Right ventricle myocardium superior (tissue), 1 donor: ENCODE measurements at places on chromosomes 3 and 15.

GRCh38 chr3:189820365-189820720 lies 189.2 kb downstream of the TP63 start:
- DNase-seq = no peak

- no peak for DNase-seq
Observed at GRCh38 chr3:18010001-18010400, 267.6 kb upstream of the TBC1D5 start.

GRCh38 chr3:75737831-75738493 lies 47.4 kb downstream of the ZNF717 start:
- DNase-seq = no peak

GRCh38 chr3:3172627-3173026 lies 6.9 kb downstream of the CRBN start:
- DNase-seq = no peak

- no peak for DNase-seq
Observed at GRCh38 chr15:52808441-52808840, 18.3 kb upstream of the ONECUT1 start.

- DNase-seq = no peak
Observed at GRCh38 chr3:58230876-58231552, 6.6 kb upstream of the ABHD6 start.

GRCh38 chr3:158217992-158218391 lies 108.1 kb downstream of the RSRC1 start:
- DNase-seq = no peak

- DNase-seq = no peak
Observed at GRCh38 chr3:45689787-45690145, 570 bp downstream of the SACM1L start.

DNA sequence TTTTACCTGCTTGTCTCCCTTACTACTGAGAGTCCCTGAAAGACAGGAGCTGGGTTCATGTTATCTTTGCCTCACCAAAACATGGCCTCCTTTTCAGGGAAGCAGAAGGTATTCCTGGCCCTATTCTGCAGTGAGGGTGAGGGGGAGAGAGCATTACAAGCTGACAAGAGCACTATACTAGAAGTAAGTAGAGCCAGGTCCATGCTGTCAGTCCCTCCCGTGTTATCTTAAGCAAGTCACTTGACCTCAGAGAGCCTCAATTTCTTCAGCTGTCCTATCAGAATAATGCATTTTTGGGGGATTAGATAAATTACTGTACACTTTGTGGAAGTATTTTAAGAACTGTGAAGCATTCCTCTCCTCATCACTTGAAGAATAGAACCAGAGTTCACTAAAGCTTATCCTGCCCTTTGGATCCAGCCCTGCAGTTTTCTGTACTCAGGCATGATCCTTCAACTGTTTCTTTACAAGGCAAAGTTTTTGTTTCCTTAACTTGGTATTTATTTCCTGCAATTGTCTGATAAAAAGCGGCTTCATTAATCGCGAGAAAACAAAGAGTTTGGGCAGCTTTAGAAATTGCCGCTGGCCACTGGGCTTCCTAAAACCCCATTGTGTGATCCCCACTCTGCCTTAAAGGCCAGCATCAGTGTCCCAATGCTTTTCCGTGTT lies 213.9 kb downstream of the CDIN1 start:
- no peak for DNase-seq

DNA sequence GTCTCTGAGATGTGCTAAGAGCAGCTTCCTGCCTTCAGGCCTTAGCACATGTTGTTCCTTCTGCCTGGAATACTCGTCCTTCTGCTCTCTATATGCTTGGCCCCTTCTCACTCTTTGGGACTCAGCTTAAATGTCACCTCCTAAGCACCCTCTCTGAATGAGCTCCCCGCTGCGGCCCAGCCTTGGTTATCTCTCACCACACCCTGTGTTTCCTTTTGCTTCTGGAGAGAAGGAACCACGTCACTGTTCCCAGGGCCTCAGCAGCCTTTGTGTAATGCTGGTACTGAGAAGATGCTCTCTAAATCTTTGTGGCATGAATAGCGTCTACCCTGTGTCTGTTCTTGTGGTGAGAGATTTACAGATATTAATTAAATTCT lies 2.2 kb downstream of the FAH start:
- DNase-seq = no peak

DNA sequence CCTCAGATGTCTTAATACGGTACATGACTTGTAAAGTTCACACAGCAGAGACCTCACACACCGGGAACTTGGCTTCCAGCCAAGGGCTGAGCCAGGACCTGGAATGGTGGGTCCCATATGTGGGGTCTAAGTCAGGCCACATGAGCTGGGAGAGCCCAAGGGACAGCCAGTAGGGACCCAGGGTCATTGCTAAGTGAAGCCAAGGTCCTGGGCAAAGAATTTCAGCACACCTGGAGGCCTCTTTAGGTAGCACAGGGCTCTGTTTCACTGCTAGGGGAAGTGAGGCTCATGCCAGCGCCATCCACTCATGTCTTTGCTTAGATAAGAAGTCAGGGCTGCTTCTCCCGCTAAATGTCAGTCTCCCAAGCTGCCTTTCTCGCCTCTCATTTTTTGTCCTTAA lies 116.6 kb upstream of the TLE3 start:
- no peak for DNase-seq

- DNase-seq = no peak
Observed at GRCh38 chr3:119898478-119899191, 116.7 kb downstream of the NR1I2 start.

GRCh38 chr3:128334086-128334645 lies 132.5 kb downstream of the DNAJB8 start:
- DNase-seq = no peak

DNA sequence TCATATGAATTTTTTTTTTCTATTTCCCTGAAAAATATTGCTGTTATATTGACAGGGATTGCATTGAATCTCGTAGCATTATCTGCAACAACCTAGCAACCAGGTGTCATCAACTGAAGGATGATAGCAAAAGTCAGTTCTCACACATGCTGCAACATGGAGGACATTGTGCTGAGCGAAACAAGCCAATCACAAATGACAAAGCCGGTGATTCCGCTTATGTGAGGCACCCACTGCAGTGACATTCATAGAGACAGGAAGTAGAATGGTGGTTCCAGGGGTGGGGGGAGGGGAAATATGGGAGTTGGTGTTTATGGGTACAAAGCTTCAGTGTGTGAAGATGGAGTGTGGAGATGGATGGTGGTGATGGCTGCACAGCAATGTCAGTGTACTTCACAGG lies 7.6 kb downstream of the NIPA1 start:
- DNase-seq = no peak

DNA sequence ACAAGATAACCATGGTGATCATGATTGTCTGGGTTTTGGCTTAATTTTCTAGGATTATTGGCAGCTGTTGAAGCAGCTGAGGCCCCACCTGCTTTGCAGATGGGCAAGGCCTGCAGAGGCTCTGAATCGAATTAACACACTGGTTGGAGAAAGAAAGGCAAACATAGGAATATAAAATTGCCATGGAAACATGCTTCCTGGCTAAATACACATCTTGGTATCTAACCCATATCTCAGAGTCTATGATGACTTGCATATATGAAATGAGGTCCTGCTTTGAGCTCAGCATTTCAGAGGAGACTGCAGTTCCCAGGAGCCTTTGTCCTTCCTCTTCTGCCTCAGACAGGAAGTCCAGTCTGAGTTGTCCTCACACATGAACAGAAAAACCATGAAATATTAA lies 24.3 kb upstream of the SV2B start:
- no peak for DNase-seq

- no peak for DNase-seq
Observed at GRCh38 chr3:144687862-144688261, 716.2 kb downstream of the DIPK2A start.

- DNase-seq = no peak
Observed at GRCh38 chr3:27661797-27662196, 60.3 kb downstream of the EOMES start.

DNA sequence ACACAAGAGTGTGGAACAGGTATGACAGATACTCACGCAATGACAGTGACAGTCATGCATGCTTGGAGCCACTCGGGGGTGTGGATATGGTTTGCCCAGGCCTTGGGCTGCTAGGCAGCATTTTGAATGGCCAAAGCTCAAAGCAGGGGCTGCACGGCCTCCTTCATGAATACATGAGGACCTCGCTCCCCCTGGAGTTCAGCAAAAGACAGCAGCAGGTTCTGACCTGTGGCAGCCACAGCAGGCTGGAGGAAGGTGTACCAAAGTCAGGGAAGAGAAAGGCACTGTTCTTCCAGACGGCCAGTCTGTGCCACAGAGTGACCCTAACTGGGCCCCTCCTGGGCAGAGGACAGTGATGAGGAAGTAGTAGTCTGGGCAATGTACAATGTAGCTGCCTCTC lies 88.2 kb upstream of the C2CD4B start:
- DNase-seq = no peak

DNA sequence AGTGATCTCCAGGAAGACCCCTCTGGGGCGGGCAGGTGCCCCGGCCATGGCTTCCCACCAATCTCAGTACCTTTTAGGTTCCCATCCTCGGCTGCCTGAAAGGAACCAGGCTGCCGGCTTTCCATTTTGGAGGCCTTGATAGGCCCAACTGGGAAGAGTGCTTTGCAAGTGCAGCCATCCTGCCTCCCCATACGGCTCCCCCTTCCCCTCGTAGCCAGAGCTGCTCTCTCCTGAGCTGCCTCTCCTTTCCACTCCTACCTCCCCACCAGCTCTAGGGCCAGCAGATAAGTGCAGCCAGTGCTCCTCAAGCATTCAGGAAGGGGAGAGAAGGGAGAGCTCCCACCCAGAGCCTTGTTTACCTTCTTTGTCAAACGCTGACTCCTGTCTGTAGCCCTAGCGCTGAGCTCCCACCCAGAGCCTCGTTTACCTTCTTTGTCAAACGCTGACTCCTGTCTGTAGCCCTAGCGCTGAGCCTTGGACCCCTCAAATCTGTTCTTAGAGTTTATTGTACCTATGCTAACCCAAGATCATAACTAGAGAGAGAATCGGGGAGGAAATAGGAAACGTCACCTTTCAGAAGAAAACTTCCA lies 133.0 kb downstream of the LRRK1 start:
- DNase-seq = no peak

- no peak for DNase-seq
Observed at GRCh38 chr3:158532099-158532734, 38.8 kb upstream of the MLF1 start.

GRCh38 chr15:85646538-85647091 lies 148.1 kb downstream of the KLHL25 start:
- no peak for DNase-seq

DNA sequence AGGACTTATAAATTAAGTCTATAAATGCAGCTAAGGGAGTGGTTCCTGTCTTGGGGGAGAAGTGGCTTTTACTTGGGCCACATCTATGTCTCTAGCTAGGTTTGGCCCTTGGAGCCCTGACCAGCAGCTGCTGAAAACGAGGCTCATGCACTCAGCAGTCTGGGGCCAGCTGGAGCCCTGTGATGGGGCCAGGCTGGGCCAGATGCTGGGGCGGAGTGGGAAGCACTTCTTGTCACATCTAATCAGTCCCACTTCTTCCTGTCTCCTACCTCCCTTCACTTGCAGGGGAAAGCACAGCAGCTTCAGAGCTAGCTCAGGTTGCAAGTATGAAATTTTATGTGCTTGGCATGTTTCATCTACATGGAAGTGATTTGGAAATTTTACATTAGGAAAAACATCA lies 209.9 kb upstream of the ROPN1 start:
- DNase-seq = peak; percentile 63

DNA sequence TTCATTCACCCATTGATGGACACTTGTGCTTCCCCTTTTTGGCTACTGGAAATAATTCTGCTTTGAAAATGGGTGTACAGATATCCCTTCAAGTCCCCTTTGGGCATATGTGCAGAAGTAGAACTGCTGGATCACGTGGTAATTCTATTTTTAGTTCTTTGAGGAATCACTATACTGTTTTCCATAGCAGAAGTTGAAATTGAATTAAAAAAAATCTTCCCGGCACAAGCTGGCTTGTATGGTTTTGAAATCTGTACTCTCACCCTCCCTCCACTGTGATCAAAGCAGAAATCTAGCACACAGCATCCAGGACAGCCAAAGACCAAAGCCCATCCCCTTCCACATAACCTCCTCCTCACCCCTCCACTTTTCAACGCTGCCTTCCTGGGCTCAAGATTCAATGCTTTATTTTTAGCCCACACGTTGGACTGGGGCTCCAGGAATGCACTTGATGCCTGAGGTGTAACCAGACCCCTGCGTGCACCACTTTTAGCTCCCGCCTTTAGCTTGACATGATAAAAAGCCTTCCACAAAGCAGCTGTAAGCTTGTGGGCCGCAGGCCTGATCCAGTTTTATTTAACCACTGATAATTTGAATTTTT lies 29.9 kb downstream of the TMEM40 start:
- peak; percentile 55 for DNase-seq

GRCh38 chr15:90950676-90951075 lies 4.0 kb upstream of the RCCD1 start:
- DNase-seq = no peak

DNA sequence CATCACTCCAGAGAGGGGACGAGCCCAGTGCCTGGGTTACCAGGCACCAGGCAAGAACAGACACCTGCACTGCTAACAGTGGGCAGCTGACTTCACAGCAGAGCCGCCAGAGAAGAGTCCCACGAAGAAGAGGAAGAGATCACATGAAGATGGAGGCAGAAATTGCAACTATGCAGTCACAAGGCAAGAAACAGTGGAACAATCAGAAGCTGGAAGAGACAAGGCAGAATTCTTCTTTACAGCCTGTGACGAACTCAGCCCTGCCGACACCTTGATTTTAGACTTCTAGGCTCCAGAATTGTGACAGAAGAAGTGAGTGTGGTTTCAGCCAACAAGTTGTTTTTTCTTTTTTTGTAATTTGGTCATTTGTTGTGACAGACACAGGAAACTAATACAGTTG lies 59.2 kb downstream of the IL12A start:
- no peak for DNase-seq

GRCh38 chr15:47795864-47796263 lies 78.6 kb downstream of the SEMA6D start:
- no peak for DNase-seq

- no peak for DNase-seq
Observed at GRCh38 chr15:70535071-70535954, 228.0 kb downstream of the UACA start.

DNA sequence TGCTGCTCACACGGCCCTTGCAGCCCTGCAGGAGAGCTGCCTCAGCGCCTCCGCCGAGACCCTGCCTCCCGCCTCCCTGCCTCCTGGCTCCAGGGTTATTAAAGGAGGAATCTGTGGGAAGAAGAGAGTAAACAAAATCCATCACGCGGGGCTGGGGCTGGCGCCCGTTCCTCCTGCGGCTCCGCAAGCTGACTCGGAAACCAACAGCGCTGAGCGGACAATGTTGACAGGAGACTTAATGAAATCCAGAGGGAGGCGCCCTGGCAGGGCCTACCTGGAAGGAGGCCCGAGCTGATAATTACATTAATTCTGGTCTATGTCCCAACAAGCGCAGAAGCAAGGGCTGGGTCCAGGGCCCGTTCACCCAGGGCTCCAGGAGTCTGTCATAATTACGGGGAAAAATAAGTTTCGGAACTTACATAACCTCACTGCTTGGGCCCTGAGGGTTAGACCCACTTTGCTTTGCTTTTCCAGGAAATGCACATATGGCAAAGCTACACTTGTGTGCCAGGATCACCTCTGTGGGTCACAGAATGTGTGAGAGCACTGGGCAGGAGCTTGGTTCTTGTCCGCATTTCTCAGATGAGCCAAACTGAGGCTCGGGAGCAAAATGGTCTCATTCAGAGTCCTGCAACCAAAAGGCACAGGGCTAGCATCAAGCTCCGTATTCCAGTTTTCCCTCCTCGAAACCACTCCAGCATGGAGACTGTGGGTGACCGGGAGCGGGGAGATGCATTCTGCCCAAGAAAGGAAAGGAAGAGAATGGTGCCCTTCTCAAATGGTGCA lies 43.8 kb upstream of the SLC6A6 start:
- peak; percentile 87 for DNase-seq
